EH (cell line): ENCODE measurements at places on chromosomes 3 and 15.
A peak's percentile ranks its signal among the peaks of the same experiment; 100 is the strongest.

GRCh38 chr3:31295150-31295765 lies 237.5 kb upstream of the STT3B start:
- no peak for DNase-seq

DNA sequence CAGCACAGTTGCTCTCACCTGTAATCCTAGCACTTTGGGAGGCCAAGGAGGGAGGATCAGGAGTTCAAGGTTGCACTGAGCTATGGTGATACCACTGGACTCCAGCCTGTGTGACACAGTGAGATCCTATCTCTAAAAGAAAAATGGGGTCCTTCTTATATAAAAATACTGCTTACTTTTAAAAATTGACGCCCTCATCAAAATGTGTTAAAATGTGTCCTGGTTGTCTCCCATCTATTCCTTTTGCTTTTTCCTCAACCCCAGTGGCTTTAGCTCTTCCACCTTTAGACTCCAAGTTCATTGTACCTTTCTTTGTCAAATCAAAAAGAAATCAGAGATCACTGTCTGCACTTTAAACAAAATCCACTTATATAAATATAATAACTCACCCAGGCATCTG lies 60.3 kb upstream of the GPD1L start:
- no peak for DNase-seq

DNA sequence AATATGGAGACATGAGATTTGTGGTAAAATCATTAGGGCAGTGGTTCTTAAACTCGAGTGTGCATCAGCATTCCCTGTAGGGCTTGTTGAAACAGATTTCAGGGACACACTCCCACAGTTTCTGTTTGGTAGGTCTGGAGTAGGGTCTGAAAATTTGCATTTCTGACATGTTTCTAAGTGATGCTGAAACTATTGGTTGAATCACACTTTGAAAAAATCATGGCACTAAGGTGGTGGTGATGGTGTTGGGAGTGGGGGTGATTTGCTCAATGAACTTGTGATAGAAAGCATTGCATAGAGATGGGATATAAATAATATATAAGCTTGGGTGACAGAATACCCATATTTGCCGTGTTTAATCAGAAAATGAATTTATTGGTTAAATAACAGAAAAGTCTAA lies 11.3 kb downstream of the MITF start:
- no peak for DNase-seq

- no peak for DNase-seq
These were observed 521.0 kb upstream of the MDFIC2 start for GRCh38 chr3:70833239-70833960.

GRCh38 chr3:65888980-65889706 lies 149.6 kb downstream of the MAGI1 start:
- peak; percentile 97 for DNase-seq

- no peak for DNase-seq
These were observed 119.5 kb upstream of the SPATA12 start for GRCh38 chr3:56940976-56941375.

DNA sequence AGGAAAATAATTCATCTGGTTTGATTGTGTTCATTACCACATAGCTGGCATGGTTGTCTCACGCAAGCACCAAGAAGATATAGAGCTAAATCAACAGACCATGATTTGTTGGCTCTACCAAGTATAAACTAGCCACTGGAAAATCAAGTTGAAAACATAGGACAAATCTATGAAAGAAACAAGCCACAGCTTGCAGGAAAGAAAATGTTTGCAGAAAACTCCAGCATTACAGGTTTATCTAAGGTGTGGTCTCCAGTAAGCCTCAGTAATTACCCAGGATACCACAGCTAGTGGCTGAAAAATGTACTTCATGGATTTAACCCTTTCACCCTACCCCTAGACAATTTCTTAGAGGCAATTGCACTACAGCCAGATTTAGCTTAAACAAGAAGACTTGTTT lies 340.6 kb downstream of the SOX2 start:
- no peak for DNase-seq

GRCh38 chr3:115670911-115671310 lies 47.6 kb downstream of the GAP43 start:
- DNase-seq: no peak

GRCh38 chr3:48034000-48034516 lies 17.8 kb upstream of the MAP4 start:
- peak; percentile 89 for DNase-seq

DNA sequence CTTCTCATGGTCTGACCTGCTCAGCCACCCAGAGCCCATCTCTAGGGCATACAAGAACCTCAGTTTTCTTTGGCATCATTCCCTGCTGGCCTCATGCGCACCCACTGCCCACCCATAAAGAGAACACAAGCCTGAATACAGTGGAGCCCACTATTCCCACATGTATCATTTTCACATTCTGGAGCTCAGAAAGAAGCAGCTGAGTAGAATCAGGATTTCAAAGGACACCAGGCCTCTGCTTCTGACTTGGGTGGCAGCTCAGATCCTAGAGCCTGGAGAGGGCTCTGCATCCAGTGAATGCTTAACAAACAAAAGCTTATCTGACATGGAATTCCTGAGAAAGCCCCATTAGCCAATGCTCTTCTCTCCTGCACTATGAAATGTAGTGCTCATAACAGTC lies 34.7 kb downstream of the RBP2 start:
- no peak for DNase-seq

DNA sequence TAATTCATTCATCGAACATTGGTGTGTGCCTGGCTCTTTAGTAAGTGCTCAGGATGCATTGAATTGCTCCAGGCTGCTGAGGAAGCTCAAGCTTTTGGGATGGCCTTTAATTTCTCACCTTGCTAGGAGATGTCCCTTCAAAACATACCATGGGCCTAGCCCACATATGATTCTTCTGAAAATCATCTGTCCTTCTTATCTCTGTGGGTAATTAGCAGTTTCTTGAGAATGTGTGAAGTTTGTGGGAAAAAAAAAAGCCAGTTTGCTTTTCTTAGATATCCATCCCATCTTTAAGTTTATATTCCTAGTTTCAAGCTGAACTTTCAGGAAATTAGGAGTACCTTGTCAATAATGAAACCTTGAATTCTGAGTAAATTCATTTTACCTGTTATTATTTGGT lies 532.3 kb upstream of the SUCLG2 start:
- no peak for DNase-seq

GRCh38 chr3:188978421-188979171 lies 193.2 kb upstream of the TPRG1 start:
- peak; percentile 74 for DNase-seq

DNA sequence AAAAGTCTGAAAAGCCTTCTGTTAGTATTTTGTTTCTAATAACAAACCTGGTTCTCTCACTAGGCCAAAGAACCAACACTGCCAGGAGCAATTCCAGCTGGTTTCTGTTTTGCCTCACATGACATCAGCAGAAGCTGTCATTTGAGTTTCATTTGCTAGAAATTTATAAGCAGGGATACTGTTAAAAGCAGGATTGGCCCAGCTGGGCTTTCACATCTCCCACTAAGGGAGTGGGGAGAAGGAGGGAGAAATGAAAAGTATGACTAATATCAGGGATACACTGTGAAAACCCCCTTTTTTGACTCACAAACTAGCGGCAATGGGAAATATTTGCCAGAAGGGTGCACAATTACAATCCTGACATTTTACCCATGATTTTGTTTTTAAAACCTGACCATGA lies 5.3 kb downstream of the CCDC80 start:
- DNase-seq: peak; percentile 89

- no peak for DNase-seq
These were observed 337.4 kb downstream of the IL5RA start for GRCh38 chr3:2772803-2773202.

DNA sequence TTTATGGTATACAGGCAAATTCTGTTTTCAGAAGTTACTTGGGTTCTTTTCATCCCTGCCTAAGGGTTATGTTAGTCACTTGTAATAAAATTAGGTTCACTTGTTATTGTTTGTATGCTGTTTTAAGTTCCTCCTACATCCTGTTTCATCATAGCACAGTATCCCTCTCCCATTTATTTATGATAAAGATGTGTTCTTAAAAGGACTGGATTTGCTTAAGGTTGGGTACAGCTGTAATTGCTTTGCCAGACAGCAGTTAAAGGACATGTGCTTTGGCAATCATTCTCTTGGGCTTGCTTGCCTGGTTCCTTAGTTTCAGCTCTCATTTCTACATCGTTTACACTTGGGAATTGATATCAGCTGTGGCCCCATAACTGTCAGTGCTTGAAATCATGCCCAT lies 11.7 kb downstream of the ATP2C1 start:
- peak; percentile 64 for DNase-seq

GRCh38 chr3:48656841-48657281 lies 5.8 kb downstream of the CELSR3 start:
- peak; percentile 20 for DNase-seq

- no peak for DNase-seq
These were observed 6.3 kb downstream of the FRMD5 start for GRCh38 chr15:44188795-44189194.

- no peak for DNase-seq
These were observed 44.1 kb upstream of the CBLB start for GRCh38 chr3:105912891-105913290.

DNA sequence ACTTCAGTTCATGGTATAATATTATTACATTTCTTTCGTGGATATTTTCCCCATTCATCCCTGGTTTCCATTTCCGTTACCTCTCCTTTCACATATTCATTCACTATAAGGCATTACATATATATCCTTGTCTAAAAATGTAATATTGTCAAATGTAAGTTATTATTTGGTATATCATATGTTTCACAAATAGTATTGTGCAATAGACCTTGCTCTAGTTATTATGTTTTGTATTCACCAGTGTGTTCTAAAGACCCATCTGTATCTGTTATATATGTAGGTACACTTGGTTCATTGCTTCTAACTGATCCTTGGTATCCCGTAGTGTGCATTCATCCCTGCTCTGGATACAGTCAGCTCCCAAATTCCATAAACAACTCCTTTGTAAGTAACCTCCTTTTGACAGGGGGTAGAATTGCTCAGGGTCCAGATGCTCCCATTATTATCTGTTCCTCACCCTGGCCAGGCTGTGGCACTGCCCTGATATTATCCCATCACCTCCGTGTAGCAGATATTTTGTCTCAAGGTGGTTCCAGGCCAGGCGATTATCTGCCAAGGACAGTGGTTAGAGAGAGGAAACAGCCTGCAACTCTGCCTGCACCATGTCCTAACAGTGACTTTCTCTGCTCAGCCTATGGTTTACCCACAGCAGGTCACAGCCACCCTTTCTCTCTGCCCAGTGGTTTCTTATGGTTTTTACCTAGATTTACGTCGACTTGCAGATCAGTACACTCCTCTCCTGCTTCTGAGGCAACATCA lies 29.2 kb downstream of the PAQR9 start:
- no peak for DNase-seq

GRCh38 chr3:52299879-52300611 lies 12.4 kb downstream of the GLYCTK start:
- DNase-seq: peak; percentile 51
